Caudate nucleus (tissue), 63 donors: ENCODE measurements at places on chromosomes 3 and 15.

DNA sequence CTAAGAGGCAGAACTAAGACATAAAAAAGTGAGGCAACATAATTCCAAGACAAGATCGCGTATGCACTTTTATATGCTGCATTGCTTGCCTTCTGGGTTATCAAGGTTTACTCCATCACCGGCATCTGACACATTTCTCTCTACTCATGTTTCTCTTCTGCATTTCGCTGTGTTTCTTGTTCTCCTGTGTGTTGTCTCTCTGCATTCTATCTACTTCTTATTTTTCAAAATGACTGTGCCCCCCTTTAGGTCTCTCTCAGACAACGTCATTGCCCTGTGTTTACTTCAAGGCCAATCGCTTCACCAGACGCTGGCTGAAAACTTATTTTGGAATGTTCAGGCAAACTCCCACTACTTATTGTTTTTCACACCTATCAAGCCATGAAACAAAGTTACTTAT is 280.4 kb downstream of the KCNH8 start:
- no peak for DNase-seq

DNA sequence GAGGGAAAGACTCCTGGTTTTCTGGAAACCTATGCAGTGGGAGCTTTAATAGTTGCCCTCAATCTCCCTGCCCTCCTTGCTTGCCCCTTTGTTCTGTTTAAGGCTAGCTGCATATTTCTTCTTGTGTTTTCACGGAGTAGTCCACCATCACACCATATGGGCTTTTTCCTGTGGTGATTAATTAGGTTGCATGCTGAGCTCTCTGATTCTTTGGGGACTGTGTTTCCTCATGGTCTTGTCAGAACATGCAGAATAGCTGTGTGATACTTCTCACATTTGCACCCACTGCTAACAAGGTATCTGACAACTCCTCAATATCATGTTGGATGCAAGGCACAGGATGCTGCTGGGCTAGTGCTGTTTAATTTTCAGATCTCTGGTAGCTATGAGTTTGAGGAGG is 139.6 kb downstream of the PTPRG start:
- DNase-seq: no peak

GRCh38 chr15:72021604-72022003 is 96.3 kb downstream of the MYO9A start:
- no peak for DNase-seq

GRCh38 chr3:117531078-117531767 is 821.6 kb downstream of the TUSC7 start:
- no peak for DNase-seq

- no peak for DNase-seq
These were observed 53.5 kb downstream of the MSL2 start for GRCh38 chr3:136142592-136142991.

GRCh38 chr3:110474397-110474796 is 597.2 kb upstream of the NECTIN3 start:
- no peak for DNase-seq

DNA sequence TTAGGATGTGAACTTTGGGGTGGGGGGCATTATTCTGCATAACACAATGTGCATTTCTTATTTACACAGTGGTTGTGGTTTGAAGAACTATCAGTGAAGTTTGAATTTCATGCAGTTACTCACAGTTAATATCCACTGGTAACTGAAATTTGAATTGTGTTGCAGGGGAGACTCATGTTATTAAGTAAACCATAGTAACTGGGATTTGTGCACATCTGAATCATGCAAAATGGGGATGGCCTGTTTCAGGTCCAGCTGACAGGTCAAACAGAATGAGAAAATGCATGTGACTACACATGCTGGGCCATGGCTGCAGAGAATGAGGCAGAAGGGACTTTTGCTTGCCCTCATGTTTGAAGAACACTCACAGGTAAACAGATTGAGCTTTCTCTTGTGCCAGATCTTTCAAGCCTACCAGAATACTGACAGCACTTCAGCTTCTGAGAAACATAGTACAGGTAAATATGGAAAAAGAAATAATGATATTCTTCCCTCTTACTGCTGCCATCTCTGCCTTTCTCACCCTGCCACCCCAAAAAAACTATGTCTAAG is 115.0 kb downstream of the POLQ start:
- DNase-seq: no peak
